CD4-positive, alpha-beta T cell treated with Interleukin-6 at 100 ng/mL for 8 hours (primary cell): ENCODE measurements at places on chromosomes 11 and 22.

- DNase-seq = no peak
Observed at GRCh38 chr11:66457826-66458225, 8.9 kb upstream of the PELI3 start.

DNA sequence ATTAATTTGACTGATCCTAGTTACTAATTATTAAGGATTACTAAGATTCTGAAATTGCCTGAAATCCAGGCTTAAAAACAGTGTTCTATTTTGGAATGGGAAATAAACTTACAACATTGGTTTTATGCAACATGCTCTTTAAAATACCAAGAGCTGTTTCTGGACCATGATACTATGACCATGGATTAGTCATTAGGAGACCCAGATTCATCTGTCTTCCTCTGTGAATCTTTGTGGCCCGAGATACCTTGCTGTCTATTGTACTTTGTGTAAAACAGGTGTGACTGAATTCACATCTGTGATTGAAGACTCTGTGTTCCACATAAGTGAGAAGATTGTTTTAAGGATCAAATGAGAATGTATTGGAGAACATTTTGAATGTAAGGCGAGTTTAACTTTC lies 98.8 kb downstream of the HSD17B12 start:
- DNase-seq = no peak

GRCh38 chr11:69703768-69704507 lies at the start of gene FGF19:
FGF19 (minus strand) TSS chr11:69704022; CDS start chr11:69703876, 146 bp downstream.
- no peak for DNase-seq

GRCh38 chr11:109401545-109401944 lies 20.4 kb upstream of the C11orf87 start:
- DNase-seq = no peak

DNA sequence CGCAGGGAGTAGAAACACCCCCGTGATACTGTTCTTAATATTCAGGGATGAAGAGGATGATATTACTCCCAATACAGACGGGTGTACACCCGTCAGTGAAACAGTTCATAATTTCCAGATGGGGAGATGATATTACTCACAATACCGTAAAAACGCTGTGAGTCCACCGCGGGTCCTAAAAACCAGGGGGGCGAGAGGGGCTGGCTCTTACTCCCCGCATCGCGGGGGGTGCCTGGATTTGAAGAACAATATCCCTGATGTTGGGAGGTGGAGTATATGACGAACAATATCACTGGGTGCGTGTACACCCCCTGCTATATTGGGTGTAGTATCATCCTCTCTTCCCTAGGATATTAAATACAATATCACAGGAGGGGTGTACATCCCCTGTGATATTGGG lies 20.5 kb upstream of the APOL5 start:
- no peak for DNase-seq

DNA sequence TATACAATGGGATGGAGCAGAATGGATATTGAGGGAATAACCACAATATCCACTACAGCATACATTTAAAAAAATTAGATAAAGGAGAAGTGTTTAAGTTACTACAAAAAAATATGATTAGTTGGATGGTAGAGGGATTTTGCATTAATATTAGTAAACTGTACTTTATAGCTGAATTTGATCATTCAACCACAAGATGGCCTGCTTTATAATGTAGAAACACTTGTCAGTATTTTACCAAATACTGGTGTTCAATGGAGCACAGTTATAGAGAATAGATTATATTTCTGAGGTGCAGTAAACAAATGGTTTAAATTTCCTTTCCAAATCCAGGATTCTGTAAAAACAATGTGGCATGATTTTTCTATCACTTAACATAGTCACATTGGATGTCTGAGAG lies 818.8 kb upstream of the CHORDC1 start:
- no peak for DNase-seq

DNA sequence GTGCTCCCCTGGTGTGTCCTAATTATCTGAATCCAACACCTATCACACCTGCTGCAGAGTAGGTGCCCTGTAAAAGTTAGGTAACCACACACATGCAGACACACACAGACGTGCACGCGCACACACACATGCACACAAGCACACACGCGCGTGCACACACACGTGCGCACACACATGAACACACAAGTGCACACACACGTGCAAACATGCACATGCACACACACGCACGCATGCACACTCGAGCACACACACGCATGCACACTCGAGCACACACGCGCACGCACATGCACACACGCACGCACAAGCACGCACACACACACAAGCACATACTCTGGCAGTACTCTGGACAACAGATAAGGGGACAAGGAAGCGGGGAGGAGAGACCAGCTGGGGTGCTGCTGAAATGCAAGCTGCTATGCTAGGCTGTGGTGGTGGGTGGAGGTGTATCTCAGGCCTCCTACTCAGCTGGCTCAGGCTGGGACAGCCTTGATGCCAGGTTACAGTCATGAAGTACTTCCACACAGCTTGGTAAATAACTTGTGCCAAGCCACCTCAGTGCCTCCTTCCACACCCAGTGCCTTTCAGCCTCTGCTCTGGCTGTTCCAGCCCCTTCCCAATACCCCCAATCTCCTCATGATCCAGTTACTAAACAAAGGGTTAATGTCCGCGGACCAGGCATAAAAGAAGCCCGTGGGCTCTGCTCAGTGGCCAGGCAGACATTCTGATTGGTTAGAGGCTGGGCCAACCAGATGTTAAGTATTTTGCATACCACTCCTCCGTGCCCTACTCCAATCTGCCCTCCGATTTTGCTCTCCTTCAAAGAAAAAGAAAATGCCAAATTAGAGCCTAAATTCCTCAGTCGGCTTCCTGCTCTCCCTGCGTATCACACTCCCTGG lies 374.1 kb downstream of the TENM4 start:
- DNase-seq = no peak

GRCh38 chr11:120205596-120206161 lies 5.2 kb upstream of the OAF start:
- DNase-seq = no peak

GRCh38 chr22:17779286-17780115 lies 5.2 kb upstream of the BID start:
- no peak for DNase-seq

GRCh38 chr22:47367993-47368945 lies 605.8 kb downstream of the TBC1D22A start:
- DNase-seq = no peak

DNA sequence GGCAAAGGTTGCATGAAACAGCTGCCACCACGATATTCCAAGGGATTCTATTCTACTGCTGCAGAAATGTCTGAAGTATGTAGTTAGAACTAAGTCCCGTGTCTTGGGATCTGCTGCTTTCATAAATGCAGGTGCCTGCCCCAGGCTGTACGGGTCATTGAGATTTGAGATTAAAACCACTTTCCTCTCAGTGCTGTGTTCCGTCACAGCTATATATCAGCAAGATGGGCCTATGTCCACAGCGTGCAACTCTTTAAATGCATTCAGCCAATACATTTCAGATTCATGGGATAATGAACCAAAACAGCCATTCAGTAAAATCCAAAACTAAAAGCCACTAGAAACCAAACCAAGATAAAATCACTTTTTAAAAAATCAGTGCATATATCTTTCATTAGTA lies 107.3 kb upstream of the LUZP2 start:
- DNase-seq = no peak

DNA sequence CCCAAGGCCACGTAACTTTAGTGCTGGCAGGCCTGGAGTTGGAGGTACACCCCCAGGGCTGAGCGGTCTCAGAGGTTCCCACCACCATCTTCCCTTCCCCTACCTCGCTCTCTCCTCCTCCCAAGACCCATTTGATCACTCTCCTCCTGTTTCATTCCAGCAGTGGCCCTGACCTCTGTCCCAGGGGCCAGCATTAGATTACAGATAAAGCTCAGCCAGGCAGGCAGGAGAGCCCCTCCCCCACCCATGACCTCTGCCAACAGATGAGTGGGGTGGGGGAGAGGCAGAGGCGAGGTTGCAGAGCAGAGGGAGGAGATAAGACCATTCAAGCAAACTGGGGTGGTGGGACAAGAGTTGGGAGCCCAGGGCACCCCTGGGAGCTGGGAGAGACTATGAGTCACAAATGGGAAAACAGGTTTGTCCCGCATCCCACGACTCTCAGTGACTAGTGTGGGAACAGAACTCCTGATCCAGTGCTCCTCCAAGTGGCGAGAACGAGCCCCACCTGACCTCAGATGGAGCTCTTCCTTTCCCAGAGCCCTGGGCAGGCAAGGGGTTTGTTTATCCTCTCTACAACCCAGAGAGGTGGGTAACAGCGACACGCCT lies 367.9 kb downstream of the MN1 start:
- no peak for DNase-seq

- no peak for DNase-seq
Observed at GRCh38 chr11:69306821-69307220, 12.9 kb downstream of the MYEOV start.

DNA sequence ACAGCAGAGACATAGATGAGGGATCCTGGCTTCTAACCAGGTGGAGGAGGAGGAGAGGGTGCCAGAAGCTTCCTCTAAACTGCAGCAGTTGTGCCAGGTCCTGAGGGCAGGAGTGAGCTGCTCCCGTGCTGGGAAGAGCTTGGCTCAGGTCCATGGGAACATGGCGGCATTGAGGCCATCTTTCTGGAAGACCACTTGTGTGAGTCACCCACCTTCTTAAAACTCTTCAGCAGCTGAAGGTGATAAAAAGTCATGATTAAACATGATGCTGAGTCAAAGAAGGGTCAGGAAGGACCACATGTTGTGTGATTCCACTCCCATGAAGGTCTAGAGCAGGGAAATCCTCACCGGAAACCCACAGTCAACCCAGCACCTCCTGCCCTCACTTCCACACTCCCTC lies 35.1 kb downstream of the LINC01488 start:
- no peak for DNase-seq

GRCh38 chr11:27699242-27699925 lies 871 bp downstream of the BDNF start:
- DNase-seq = no peak

- no peak for DNase-seq
Observed at GRCh38 chr11:113505541-113506375, 30.6 kb upstream of the DRD2 start.

GRCh38 chr11:19658344-19658743 lies 54.3 kb upstream of the NAV2 start:
- no peak for DNase-seq

DNA sequence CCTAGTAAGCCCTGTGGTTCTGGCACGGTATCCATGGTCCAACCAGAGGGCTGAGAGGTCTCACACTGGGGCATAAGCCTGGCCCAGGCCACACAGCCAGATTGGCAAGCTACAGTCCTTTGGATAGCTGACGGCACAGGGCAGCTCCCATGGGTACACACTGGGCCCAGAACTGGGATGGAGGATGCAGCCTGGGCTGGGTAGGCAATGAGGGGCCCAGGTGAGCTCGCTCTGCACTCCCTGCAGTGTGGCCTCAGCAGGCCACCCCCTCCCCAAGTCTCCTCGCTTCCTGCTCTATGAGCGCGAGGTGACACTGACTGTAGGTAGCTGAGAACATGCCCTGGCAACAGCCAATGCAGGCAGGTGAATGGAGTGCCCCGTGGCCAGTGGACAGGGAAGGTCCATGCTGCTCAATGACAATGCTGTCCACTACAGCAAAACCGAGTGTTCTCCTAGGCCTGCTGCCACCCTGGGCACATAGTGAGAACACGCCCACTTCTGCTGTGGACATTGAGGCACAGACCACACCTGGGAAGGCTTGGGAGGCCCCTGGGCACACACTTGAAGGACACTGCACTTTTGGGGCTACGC lies 3.8 kb downstream of the ARVCF start:
- DNase-seq = no peak

DNA sequence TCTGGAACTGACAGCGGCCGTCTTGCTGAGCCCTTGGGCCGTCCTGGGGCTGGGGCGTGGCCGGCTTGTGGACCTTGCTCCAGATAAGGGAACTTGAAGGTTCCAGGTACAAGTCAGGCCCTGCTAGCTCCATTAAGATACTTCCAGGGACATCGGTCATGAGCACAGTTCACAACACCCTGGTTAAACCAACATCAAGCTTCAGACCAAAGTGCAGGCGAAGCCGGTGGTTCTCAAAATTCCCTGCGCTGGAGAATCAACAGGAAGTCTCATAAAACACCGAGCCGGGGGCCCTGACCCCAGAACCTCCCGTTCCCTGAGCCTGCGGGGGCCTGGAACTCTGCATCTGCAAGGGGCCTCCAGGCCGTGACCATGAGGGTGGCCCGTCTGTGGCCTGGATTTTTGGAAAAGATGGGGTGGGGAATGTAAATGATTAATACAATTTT lies 1043.8 kb downstream of the BRD1 start:
- no peak for DNase-seq

- DNase-seq = no peak
Observed at GRCh38 chr11:73388265-73389133, 12.3 kb downstream of the RELT start.

DNA sequence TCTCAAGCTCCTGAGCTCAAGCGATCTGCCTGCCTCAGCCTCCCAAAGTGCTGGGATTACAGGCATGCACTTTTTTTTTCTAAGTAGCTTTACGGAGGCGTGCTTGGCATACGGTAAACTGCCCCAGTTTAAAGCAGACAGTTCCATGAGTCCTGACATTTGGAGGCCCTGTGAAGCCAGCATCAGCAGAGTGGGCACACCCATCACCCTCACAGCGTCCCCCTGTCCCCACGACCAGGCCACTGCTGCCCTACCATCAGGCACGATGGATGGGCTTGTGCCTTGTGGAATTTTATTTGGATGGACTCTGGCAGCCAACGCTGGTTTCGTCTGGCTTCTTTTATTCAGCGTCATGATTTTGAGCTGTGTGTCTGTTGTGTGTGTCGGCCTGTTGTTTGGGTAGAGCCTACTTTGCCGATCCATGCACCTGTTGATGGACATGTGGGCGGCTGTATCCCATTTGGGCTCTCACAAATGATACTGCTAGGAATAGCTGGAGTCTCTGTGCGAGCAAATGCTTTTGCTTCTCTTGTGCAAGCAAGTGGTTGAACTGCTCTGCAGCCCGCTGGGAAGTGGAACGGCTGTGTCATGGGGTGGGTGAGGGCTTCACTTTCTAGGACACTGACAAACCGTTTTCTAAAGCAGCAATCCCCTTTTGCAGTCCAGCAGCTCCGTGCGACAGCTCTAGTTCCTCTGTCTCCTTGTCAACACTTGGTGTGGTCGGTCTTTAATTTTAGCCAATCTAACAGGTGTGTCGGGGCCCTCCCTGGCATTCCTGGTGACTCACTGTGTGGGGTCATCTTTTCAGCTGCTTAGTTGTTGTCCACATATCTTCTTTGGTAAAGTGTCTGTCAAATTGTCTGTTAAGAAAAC lies 23.8 kb downstream of the KCNQ1 start:
- no peak for DNase-seq

DNA sequence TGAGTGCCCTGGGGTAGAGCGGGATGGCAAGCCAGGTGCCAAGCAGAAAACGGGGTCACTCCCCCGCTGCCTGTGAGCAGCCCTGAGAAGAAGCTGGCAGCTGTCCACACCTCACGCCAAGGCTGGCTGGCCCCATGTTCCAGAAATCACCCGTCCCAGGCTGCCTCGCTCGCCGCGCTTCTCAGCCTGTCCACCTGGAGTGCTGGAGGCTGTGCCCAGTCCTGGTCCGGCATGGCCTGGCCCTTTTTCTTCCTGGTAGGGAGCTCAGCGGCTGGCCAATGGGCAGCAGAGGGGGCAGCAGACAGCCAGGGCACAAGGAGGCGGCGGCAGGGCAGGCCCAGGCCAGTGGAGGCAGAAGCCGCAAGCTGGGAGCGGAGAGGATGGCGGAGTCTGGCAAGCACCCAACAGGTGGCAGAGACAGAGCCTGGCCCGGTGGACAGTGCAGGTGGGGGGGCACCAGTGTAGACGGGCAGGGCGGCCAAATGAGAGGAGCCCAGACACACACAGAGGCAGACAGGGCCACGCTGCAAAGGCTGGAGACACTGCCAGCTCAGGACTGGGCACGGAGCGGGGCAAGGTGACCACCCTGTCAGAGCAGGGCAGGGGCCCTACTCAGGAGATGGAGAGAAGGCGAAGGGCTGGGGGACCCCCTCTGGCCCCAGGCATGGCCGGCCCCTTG lies 37.2 kb upstream of the TH start:
- DNase-seq = no peak
